HuH-7 (cell line): ENCODE measurements at places on chromosomes 1 and 21.

DNA sequence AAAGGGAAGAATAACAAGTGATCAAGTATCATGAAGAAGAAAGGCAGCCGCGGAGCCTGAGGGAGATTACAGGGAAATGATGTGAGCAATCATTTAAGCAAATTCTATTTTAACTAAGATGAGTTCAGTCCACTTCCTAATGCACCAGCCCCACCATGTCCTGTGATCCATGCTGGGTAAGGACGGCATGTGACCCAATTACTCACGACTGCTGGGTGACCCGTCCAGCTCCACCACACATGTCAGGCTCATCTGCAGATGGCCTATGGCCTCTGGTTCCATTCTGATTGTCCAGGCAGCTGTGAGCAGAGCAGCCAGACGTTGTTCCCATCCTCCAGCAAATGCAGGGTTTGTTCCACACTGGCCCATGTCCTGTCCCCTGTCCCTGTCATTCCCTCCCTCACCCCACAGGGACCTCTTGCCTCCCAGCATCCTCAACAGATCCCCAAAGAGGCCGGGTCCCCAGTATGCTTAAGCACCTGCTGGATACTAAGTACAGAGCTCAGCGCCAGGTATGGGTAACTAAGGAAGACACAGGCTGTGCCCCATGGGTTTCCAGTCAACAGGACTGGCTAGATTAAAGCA lies 87.9 kb downstream of the MATN1 start:
- no peak for DNase-seq

- no peak for DNase-seq
Observed at GRCh38 chr1:2229037-2229864, 1.1 kb downstream of the SKI start.

- DNase-seq: no peak
Observed at GRCh38 chr1:184449916-184450315, 63.1 kb downstream of the C1orf21 start.

GRCh38 chr1:54480525-54480848 lies 67.5 kb upstream of the ACOT11 start:
- no peak for DNase-seq

DNA sequence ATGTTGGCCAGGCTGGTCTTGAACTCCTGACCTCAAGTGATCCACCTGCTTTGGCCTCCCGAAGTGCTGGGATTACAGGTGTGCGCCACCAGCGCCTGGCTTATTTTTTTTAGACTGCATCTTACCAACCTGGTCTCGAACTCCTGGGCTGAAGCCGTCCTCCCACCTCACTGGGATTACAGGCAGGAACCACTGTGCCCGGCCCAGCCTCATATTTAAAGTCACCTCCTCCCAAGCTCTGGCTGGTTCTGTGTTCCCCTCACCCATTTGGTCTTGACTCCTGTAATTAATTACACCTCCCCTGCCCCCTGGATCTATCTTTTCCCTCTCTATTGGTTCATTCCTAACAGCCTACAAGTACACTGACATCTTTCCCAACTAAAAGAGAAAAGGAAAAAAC lies 1.7 kb upstream of the EXOSC10 start:
- no peak for DNase-seq

DNA sequence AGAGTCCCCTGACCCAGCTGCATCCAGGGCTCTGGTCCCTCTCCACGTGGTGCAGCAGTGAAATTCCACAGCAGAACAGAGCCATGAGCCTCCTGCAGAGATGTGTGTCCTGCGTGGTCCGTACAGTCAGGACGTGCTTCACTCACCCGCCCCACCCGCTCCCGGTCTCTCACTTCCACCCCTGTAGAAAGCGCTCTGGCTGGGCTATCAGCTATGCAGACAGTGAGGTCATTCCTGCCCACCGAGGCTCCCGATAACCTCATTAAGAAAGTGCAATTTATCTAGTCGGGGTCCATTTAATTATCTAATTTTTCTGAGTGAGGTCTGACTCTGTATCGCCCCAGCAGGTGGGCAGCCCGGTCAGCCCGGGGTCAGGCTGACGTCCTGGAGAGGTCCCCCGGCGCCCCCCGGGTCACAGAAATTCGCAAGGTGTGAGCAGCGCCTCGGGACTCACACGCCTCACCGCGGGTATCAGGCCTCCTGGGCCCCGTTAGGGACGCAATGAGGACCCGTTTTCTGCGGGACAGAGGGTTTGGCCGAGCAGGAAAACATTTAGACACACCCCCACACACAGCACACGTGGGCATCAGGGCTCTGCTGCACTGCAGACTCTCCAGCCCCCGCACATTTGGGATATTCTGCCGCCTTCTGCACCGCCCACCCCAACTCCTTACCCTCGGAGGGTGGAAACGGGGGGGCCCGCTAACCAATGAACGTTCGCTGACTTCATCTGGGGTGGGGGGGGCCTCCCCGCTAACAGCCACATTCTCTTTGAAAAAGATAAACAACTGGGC lies 76.7 kb downstream of the PRDM16 start:
- no peak for DNase-seq

GRCh38 chr1:224804220-224804619 lies 125.3 kb upstream of the DNAH14 start:
- no peak for DNase-seq

GRCh38 chr1:180751921-180752320 lies 120.1 kb downstream of the XPR1 start:
- no peak for DNase-seq
